Right lobe of liver (tissue), 6 donors: ENCODE measurements at places on chromosomes 1 and 21. TPM values are rescaled to one million over a fixed set of nuclear protein-coding genes. Genes with fewer than 3 reads are reported as not detected.

GRCh38 chr1:92831368-92831761, 475 bp upstream of the RPL5 start:
- DNase-seq: no peak

- no peak for DNase-seq
These were observed 43.1 kb downstream of the RASSF5 start for GRCh38 chr1:206550446-206550845.

KCNE2 gene
- not detected for total RNA-seq

LCE1D gene
- not detected for total RNA-seq

MATN1 gene
- total RNA-seq: not detected
